ENCODE measurements at places on chromosomes 7 and 10.

DNA sequence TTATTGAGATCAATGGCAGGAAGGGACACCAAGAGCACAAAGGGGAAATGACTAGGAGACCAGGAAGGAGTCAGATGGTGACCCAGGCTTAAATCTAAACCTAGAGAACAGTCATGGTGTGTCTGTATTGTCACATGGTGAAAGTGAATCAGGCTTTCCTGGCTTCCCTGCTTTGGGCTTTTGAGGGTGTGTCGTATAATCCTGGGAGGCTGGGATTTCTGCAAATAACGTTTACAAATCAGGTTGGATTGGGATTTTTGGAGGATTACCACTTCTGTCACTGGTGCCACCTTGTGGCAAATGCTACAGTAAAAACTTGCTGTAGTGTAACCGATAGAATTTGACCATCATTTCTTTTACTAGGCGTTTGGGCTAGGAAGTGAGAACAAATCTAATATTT, 502.6 kb downstream of the NRG3 start:
- no peak for DNase-seq

DNA sequence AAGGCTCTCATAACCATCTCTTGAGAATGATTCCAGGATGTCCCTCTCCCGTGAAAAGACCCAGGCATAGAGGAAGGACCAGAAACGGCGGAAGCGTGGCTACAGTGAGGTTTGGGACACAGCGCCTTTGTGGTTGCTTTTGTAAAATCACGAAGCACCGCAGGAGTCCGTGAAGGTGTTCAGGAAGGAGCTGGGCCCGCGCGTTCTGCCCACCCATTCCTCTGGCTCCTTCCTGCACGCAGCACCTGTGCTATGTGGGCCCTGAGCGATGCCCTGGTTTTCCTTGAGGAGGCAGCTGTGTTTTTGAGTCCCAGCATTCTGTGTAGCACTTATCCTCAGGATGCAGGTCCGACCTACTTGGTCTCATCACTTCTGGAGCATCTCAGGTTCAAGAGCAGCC, 112.8 kb downstream of the TRRAP start:
- DNase-seq = no peak

- no peak for DNase-seq
These were observed 9.8 kb upstream of the PLAC9 start for GRCh38 chr10:80122746-80123145.

- no peak for DNase-seq
These were observed 18.7 kb upstream of the CBLL1 start for GRCh38 chr7:107725138-107725740.

DNA sequence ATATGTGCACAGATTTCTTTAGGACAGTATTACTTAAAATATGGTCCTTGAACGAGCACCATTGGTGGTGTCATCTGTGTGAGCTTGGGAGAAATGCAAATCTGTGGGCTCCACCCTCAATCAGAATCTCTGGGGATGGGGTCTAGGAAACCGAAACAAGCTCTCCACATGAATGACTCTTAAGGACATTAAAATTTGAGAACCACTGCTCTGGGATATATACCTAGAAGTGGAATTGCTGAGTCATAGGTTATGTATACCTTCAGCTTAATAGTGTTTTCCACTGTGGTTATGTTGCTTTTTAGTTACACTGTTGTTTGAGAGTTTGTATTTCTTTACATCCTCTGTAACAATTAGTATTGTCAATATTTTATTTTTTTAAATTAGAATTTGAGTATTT, 24.0 kb downstream of the ZNRF2 start:
- DNase-seq = no peak

- no peak for DNase-seq
These were observed 23.8 kb downstream of the LDB3 start for GRCh38 chr10:86692023-86692514.

DNA sequence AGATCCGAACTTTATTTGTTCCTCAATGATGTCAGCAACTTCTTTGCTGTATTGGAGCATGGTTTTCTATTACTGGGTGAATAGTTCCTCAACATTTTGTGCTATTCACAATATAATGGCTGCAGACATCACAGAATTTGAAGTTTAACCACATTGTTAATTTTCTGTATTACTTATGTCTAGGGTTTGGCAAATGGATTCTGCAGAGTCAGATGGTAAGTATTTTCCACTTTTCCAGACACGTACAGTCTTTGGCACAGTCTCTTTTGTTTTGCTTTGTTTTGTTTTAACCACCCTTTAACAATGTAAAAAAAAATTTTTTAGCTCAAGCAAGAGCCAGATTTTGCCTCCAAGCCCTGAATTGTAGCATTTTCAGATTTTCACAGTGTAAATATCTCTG, 36.8 kb upstream of the FOXK1 start:
- DNase-seq = no peak

DNA sequence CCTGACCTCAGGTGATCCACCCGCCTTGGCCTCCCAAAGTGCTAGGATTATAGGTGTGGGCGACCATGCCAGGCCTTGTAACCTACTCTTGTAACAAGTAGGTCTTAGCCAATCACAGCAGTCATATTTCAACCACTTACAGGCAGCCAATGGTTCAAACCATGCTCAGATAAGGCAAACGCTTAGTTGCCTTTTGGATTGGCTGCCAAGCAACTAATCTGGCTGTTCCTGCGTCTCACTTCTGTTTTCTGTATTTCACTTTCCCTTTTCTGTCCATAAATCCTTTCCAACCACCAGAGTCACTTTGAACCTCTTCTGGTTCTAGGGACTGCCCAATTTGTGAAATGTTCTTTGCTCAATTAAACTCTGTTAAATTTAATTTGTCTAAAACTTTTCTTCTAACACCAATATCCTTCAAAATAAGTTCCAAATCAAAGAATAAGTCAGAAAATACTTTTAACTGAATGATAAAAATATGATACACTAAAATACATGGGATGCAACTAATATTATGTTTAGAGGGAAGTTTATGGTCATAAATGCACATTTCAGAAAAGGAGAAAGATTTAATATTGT, 19.1 kb upstream of the PRF1 start:
- no peak for DNase-seq

DNA sequence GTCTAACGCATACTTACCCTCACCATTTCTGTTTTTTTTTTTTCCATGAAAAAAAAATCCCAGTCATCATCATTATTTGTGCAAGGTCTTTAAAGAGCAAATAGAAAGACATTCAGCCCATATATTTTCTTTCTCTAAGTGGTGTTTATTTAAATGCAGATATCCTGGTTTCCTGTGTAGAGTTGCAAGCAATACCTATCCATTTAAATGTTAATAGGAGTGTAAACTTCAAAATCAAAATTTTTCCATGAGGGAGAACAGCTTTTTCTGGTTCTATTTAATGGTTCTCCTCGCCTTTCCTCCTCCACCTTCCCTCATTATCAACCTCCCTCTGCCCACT, 120.1 kb upstream of the AGK start:
- DNase-seq = no peak

GRCh38 chr10:130194194-130194990, 58.2 kb downstream of the GLRX3 start:
- DNase-seq = no peak

DNA sequence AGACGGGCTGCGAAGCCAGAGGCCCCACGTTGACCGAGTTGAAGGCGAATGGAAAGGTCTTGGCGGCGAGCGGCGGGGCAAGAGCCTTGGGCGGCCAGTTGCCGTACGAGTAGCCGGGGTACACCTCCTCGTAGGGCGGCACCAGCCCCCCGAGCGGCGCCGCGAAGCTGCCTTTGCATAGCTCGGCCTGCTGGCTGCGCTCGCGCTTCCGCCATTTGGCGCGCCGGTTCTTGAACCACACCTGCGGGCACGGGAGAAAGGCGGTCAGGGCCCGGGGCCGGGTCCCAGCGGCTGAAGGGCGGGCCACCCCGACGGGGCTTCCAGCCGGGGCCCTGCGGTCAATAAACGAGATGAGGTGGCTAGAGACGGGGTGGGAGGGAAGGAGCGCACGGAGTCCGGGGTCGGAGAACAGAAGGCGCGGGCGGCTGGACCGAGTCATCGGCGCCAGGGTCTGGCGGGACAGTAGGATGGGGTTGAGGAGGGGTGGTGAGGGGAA, 4.8 kb downstream of the ELOVL3 start:
- no peak for DNase-seq

GRCh38 chr7:17495655-17496394, 197.4 kb downstream of the AHR start:
- DNase-seq = no peak

Measured in cortex of kidney (tissue), 1 donor.